ENCODE measurements at places on chromosomes 13 and 19.

DNA sequence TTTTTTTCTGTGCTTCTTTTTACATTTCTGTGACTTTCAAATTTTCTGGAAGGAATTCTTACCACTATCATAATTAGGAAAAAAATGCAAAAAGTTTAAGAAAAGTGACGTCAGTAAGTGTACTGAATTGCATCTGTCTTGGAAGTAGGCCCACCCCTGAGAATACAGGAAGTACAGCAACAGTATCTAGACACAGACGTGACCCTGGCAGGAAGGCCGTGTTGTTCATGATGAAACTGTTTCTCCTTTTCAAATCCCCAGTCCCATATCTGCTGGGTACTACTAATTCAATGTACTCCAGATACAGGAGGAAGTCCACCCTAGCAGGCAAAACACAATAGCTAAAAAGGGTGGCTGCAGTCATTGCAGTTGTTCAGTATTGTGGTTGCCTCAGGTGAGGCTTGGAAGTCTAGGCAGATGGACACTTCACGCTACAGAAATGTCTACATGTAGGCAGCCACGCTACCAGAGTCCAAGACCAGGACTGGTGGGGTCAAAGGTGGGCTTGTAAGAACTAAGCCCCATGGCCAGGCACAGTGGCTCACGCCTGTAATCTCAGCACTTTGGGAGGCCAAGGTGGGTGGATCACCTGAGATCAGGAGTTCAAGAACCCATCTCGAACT lies 49.6 kb upstream of the MED4 start:
- DNase-seq, result no peak

DNA sequence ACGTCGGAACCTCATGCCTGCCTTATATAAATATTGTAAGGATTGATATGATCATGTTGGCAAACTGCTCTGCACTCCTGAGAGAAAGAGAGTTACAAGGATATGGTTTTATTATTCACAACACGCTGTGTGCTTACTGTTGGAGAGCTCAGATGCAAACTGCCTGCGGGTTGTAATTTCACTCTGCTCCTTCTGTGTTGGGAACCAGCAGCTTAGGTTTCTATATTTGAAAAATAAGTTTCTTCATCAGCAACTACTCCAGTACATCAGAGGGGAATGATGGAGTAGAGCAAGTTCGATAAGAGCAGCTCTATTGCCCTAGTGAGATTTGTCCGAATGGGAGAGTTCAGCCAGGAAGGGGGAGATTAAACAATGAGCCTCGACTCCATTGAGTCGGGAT lies 106.9 kb upstream of the UBL3 start:
- no peak for DNase-seq

- DNase-seq, result no peak
Observed at GRCh38 chr13:35496006-35496405, 19.5 kb upstream of the MAB21L1 start.

DNA sequence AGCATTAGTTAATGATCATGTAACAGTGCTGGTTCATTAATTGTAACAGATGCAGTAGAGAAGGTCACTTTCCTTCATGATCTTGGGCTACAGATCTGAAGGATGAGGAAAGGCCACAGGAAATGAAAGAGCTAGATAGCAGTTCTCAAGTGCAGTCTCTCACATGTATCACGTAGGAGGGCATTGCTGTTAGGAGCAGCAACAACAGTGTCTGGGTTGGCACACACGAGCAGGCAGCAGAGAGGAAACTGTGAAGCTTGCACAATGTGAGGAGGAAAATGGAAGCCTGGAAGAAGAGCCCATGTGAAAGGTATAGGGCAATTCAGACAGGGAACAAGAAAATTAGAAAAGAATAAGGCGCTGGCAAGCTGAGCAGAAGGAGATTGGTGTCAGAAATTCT lies 1741.5 kb downstream of the PCDH9 start:
- peak; percentile 26 for DNase-seq

DNA sequence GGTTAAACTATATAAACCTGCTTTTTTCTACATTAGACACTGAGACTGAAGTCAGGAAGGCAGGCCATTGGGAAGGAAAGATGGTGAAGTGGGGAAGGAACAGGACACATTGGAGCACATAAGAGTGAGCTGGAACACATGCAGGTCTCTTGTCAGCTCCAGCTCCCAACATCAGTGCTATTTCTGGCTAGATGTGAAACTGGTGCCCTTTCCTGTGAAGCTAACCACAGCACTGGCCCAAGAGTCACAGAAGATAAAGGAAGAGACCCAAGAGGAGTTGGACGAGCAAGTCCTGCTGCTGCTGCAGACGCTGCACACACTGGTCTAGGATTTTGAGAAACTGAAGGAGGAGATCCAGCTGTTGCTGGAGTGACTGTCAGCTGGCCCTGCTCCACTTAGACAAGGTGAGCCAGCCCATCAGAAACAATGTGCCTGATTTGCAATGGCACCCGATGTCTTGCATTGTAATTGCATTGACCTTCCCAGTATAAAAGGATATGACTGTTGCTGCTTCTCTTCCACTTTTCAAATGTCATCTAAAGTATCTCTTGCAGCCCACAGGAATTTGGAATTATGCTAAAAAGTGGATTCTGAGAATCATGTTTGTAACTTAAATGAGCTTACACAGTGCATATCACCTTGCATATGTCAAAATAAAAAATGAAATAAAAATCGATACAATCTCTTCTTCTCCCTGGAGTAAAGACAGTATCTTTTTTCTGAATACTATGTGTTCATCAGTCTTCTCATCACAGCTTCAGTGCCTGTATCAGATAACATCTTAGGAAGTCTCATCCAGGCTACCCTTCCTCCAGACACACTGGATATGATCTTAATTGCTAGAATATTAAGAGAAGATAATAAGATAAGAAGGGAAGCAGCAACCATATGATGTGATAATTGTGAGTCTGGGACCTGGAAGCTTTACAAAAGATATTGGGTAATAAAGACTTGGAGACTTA lies 230.7 kb upstream of the SPRY2 start:
- DNase-seq, result peak; percentile 9

- peak; percentile 63 for DNase-seq
Observed at GRCh38 chr13:85379433-85379832, 419.8 kb downstream of the SLITRK6 start.

GRCh38 chr13:77384999-77385398 lies 58.1 kb upstream of the MYCBP2 start:
- no peak for DNase-seq

GRCh38 chr19:34667349-34668076 lies 9.4 kb downstream of the SCGB2B2 start:
- DNase-seq, result peak; percentile 40

- DNase-seq, result no peak
Observed at GRCh38 chr19:48283908-48284307, 14.0 kb downstream of the ZNF114 start.
